Heart right ventricle (tissue), 16 donors: ENCODE measurements at places on chromosomes 1 and 21.
A peak's percentile ranks its signal among the peaks of the same experiment; 100 is the strongest.

GRCh38 chr1:221429264-221429663 is 312.6 kb downstream of the DUSP10 start:
- no peak overlapping the region for H3K27ac ChIP-seq

GRCh38 chr1:9234223-9235095 is at the start of gene H6PD:
Gene H6PD, plus strand, starts transcription at chr1:9234774. Its CDS starts 10,161 bp downstream, at chr1:9244935.
- DNase-seq = peak; percentile 91
- peaks cover 59% of the 10 kb centered on the region for H3K4me1 ChIP-seq
- H3K27ac ChIP-seq = peak within 1 kb of the TSS; percentile 99
- H3K36me3 ChIP-seq = no peaks in the 10 kb centered on the region

DNA sequence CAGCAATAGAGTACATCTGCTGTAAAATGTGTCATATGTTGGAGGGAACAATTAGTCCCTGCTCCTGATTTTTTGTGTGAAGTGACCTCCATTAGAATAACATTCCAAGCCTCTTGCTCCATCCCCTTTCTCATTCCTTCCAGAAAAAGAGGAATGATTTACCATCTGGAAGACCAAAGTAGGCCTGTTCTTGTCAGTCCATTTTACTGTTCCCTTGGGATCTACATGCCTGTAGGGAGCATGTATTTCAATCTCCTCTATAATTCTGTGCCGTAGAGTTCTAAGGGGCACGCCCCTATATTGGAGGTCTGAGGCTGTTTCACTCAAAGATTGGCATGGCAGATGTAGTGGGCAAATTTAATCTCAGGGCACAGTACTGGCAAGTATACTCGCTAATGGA is 48.8 kb upstream of the MAN1A2 start:
- H3K36me3 ChIP-seq = no peaks in the 10 kb centered on the region
- DNase-seq = no peak
- no peaks in the 10 kb centered on the region for H3K27me3 ChIP-seq
- no peak overlapping the region for H3K27ac ChIP-seq
- no peak overlapping the region for H3K4me3 ChIP-seq

DNA sequence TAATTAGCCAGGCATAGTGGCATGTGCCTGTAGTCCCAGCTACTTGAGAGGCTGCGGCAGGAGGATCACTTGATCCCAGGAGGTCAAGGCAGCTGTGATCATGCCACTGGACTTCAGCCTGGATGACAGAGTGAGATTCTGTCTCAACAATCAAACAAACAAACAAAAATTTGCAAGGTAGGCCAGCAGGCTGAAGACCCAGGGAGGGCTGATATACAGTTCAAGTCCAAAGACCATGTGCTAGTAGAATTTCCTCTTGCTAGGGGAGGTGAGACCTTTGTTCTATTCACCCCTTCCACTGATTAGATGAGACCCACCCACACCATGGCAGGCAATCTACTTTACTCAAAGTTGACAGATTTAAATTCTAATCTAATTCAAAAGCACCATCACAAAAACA is 31.2 kb upstream of the CNN3 start:
- no peaks in the 10 kb centered on the region for H3K36me3 ChIP-seq
- no peaks in the 10 kb centered on the region for H3K27me3 ChIP-seq
- peaks cover 37% of the 10 kb centered on the region for H3K4me1 ChIP-seq
- DNase-seq = no peak
- no peak overlapping the region for H3K4me3 ChIP-seq

DNA sequence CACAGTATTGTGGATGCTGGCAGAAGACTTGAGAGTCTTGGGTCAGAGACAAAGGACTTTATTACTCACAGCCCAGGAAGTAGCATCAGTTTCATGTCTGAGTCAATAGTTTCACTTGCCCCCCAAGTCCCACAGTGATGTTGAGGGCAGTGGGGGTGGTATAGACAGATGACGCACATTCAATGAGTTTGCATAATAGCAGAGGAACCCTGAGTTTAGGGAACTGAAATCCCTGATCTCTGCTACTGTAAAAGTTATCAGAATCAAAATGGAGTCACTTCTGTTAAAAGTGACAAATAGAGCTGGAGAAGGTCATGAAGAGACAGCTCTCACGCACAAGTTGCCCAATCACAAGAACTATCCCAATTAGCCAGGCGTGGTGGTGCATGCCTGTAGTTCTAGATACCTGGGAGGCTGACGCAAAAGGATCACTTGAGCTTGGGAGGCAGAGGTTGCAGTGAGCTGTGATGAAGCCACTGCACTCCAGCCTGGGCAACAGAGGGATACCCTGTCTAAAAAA is 11.5 kb upstream of the HCRTR1 start:
- H3K4me1 ChIP-seq = no peaks in the 10 kb centered on the region
- no peak for DNase-seq
- no peak overlapping the region for H3K4me3 ChIP-seq
- no peak overlapping the region for H3K27ac ChIP-seq

GRCh38 chr1:19462781-19463503 is 22.4 kb downstream of the CAPZB start:
- H3K36me3 ChIP-seq = no peaks in the 10 kb centered on the region
- peak overlapping the region; percentile 1 for H3K27ac ChIP-seq
- no peaks in the 10 kb centered on the region for H3K27me3 ChIP-seq
- no peak for DNase-seq
- no peak overlapping the region for H3K4me3 ChIP-seq

GRCh38 chr21:19993268-19993667 is 1004.9 kb upstream of the NCAM2 start:
- H3K27ac ChIP-seq = no peak overlapping the region
- no peak for DNase-seq
- H3K27me3 ChIP-seq = no peaks in the 10 kb centered on the region
- H3K4me3 ChIP-seq = no peak overlapping the region

DNA sequence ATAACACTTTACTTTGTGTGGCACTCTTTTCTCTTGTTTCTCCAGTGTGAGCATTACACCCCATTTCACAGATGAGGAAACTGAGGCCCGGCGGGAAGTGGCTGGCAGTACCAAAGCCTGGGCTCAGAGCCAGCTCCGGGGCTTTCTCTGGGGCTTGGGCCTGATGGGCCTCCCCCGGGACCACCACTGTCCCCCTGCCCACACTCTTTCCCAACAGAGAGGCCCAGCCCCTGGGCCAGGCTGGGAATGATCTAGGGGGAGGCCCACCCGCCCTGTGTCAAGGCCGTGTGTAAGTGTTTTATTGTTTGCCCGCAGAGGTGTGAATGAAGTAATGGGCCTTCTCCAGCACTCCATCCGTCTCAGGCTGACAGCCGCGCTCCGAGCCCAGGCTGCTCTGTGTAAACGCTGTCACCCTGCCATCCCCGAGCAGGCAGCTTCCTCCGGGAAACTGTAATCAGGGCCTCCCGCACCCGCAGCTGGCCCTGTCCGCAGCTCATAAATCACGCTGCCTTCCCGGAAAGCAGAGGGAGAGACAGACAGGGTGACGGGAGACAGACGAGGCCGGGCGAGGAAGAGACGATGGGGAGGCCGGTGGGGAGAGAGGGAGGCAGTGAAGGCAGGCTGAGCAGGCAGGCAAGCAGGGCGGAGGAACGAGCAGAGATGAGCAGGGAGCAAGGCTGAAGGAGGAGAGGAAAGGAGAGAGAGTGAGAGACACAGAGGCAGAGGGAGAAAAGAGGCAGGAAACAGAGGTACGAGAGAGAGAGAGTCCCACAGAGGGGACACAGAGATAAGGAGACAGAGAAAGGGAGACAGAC is 109.7 kb upstream of the ZBTB40 start:
- no peaks in the 10 kb centered on the region for H3K4me1 ChIP-seq
- no peaks in the 10 kb centered on the region for H3K36me3 ChIP-seq
- H3K4me3 ChIP-seq = no peak overlapping the region
- no peak for DNase-seq
- H3K27me3 ChIP-seq = peaks cover 75% of the 10 kb centered on the region

DNA sequence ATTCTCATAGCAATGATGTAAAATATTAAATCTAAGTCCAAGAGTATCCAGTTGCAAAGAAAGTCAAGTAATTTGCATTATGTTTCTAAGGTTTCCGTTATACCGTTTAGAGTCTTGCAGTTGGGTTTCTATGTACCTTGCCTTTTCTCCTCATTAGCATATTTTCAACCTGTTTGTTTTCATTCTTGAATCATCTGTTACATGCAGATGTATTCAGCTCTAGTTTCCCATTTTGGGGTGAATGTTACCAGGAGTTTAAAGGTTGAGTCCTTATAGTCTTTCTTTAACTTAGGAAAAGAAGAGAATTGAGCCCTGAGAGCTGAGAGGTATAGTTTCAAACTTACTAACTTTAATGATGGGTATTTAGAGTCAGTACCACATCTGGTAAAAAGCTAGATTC is 139.9 kb downstream of the NFIA start:
- no peaks in the 10 kb centered on the region for H3K36me3 ChIP-seq
- H3K4me1 ChIP-seq = peaks cover 44% of the 10 kb centered on the region
- no peaks in the 10 kb centered on the region for H3K27me3 ChIP-seq
- H3K4me3 ChIP-seq = no peak overlapping the region
- no peak overlapping the region for H3K27ac ChIP-seq

GRCh38 chr1:37156646-37157045 is 122.3 kb upstream of the GRIK3 start:
- no peak overlapping the region for H3K27ac ChIP-seq
- no peak overlapping the region for H3K4me3 ChIP-seq
- no peaks in the 10 kb centered on the region for H3K36me3 ChIP-seq
- no peaks in the 10 kb centered on the region for H3K4me1 ChIP-seq

DNA sequence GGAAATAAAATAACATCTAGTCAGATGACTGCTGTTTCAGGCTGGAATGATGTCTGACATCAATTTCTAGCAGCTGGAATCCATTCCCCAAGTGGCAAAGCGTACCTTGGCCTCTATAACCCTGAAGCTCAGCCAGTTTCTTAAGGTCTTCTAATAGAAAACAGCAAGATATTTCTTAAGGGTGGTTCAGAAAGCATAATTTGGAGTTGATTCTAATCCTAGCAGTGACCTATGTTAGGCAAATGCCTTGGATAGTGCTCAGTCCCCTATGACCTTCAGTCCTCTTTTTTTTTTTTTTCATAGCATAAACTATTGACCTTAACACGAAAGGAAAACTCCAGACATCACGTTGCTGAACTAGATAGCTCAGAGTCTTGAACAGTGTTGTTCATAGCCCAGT is 56.5 kb downstream of the LAMC2 start:
- H3K27ac ChIP-seq = peak overlapping the region; percentile 80
- no peak for DNase-seq
- peaks cover 47% of the 10 kb centered on the region for H3K4me1 ChIP-seq
- no peaks in the 10 kb centered on the region for H3K36me3 ChIP-seq

- no peak overlapping the region for H3K4me3 ChIP-seq
- peaks cover 23% of the 10 kb centered on the region for H3K27me3 ChIP-seq
- H3K36me3 ChIP-seq = no peaks in the 10 kb centered on the region
- H3K4me1 ChIP-seq = peaks cover 7% of the 10 kb centered on the region
- peak overlapping the region; percentile 79 for H3K27ac ChIP-seq
Observed at GRCh38 chr1:3292868-3293562, 161.4 kb upstream of the ARHGEF16 start.

- DNase-seq = no peak
- H3K27me3 ChIP-seq = no peaks in the 10 kb centered on the region
- H3K27ac ChIP-seq = no peak overlapping the region
- H3K36me3 ChIP-seq = no peaks in the 10 kb centered on the region
- H3K4me1 ChIP-seq = no peaks in the 10 kb centered on the region
Observed at GRCh38 chr1:220921971-220922635, 42.9 kb downstream of the HLX start.

DNA sequence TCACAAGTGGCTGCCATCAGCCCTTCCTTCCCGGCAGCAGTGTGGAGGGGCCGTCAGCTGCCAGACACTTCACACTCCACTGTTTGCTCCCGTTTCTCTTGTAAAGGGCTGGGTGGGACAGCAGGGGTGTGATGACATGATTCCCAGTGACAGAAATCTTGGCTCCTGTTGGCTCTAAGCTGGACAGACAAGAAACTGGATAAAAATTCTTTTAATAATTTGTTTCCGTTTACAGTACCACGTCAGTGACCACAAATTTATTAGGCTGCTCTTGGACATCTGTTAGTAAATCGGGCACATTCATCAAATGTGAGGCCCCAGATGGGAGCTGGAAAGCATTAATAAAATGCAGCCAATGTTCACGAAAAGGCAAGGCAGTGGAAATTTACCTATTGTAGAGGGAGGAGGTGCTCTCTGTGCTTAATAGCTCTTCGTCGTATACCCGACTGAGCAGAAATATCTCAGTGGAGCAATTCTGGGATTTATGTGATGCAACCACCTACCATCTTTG is 353.7 kb upstream of the GREM2 start:
- no peak for DNase-seq
- no peaks in the 10 kb centered on the region for H3K4me1 ChIP-seq
- H3K36me3 ChIP-seq = no peaks in the 10 kb centered on the region
- no peak overlapping the region for H3K4me3 ChIP-seq

GRCh38 chr1:93331412-93331811 is 14.3 kb upstream of the DR1 start:
- no peak overlapping the region for H3K27ac ChIP-seq
- DNase-seq = no peak

GRCh38 chr1:171137580-171137979 is 46.9 kb downstream of the FMO3 start:
- no peak overlapping the region for H3K4me3 ChIP-seq
- H3K27me3 ChIP-seq = no peaks in the 10 kb centered on the region
- peaks cover 4% of the 10 kb centered on the region for H3K4me1 ChIP-seq
- no peaks in the 10 kb centered on the region for H3K36me3 ChIP-seq

DNA sequence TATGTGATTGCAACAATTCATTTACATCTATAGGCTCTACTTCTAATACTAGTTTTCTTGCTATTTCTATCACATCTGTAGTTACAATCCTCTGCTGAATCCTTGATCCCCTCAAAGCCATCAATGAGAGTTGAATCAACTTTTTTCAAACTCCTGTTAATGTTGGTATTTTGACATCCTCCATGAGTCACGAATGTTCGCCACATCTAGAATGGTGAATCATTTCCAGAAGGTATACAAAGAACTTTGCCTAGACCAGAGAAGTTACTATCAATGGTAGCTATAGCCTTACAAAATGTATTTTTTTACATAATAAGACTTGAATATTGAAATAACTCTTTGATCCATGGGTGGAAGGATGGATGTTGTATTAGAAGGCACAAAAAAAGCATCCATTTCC is 110.0 kb downstream of the AMY1C start:
- no peaks in the 10 kb centered on the region for H3K27me3 ChIP-seq
- no peak for DNase-seq
- H3K36me3 ChIP-seq = no peaks in the 10 kb centered on the region
- no peak overlapping the region for H3K27ac ChIP-seq
- H3K4me3 ChIP-seq = no peak overlapping the region

- H3K27ac ChIP-seq = no peak overlapping the region
- H3K4me3 ChIP-seq = no peak overlapping the region
- H3K4me1 ChIP-seq = peaks cover 11% of the 10 kb centered on the region
- H3K27me3 ChIP-seq = no peaks in the 10 kb centered on the region
- DNase-seq = no peak
Observed at GRCh38 chr21:44805859-44806258, 4.2 kb upstream of the UBE2G2 start.

DNA sequence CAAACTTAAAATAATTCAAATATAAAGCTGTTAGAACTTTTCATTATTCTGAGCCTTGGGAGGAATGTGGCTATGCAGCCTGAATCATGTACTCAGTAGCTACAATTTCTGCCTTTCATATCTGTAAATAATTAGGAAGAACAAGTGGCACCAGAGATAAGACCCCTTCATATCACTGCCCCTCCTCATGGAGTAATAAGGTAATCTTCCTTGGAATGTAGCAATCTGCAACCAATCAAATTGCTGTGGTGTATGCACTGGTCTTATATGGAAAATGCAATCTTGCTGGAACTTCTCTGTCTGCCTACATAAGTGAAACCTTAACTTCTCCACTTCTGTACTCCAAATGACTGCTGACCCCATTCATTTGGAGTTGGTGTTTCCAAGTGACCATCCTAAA is 104.4 kb upstream of the VANGL1 start:
- no peaks in the 10 kb centered on the region for H3K27me3 ChIP-seq
- H3K36me3 ChIP-seq = no peaks in the 10 kb centered on the region
- DNase-seq = no peak
- no peak overlapping the region for H3K27ac ChIP-seq
- H3K4me3 ChIP-seq = no peak overlapping the region
